EL (cell line): ENCODE measurements at places on chromosomes 7 and 10.

DNA sequence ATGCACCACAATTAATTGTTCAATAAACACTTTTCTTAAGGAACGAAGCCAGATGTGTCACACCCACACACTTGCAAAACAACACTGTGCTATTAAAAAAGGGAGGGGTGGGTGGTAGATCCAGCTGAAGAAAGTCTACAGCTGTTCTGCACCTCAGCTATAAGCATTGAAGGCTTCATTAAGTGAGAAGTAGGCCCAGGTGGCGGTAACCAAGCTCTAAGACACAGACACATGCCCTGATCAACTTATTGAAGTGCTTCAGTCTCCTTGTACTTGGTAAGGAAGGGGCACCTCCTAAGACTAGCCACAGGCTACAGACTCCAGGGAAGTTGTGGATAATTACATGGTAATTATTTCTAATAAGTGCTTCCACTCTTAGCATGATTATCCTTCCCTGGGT is 4.5 kb upstream of the CPVL start:
- no peak for DNase-seq

DNA sequence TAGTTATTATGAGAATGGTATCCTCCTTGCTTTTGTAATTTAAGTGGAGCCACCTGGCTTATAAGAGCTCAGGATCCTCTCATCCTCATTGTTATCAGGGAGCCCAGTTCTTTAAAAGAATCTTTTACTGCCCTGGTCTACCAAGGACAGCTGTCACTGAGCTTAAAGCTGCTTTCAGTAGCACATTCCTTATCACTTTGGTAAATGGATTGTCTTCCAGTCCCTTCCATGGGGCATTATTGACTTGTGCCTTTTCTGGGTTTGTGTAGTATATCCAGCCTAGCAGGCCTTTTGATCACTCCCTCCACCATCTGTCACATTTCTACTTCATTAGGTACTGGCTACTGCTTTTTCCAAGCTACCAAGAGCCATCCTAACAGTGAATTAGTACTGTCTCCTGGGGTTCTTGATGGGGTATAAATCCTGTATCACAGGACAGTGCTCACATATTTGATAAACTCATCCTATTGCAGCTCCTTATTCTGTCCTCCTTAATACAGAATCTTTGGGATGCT is 208.9 kb downstream of the TMEM26 start:
- DNase-seq, result no peak

- no peak for DNase-seq
Measured at GRCh38 chr7:132182992-132183391, 393.3 kb downstream of the PLXNA4 start.

GRCh38 chr7:150417239-150417638 is 33.2 kb upstream of the GIMAP8 start:
- no peak for DNase-seq

DNA sequence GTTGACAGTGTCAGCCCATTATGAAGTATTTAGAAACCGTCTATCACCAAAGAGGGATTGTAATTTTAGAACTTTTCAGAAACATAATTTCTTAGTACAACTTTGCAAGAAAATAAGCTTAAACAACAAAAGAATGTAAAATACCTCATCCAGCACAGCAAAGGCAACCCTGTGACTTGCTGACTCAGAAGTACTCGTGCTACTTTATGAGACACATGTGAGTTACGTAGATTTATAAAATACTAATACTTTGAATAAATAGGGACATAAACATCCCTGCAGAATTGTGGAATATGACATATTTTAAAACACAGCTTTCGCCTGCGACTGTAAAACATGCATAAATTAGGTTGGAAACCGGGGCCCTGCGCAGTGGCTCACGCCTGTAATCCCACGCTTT is 739.7 kb upstream of the ANKRD30A start:
- no peak for DNase-seq

DNA sequence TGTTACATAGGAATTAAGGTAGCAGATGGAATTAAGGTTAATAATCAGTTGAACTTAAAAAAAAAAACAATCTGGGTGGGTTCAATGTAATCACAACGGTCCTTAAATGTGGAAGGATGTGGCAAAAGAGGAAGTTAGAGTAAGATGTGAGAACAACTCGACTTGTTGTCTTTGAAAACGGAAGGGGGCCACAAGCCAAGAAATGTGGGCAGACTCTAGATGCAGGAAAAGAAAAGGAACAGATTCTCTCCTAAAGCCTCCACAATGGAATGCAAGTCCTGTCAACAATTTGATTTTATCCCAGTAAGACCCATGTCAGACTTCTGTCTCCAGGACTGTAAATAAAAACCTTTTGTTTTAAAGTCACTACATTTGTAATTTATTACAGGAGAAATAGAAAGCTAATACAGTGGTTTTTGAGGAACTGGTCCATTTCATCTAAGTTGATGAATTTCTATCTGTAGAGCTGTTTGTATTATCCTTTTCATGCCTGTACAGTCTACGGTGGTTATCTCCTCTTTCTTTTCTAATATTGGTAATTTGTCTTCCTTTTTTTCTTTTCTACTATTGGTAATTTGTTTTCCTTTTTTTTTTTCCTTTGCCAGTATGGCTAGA is 8.6 kb downstream of the MCMBP start:
- DNase-seq, result no peak

- DNase-seq, result no peak
Measured at GRCh38 chr7:7812112-7812511, 93.7 kb upstream of the RPA3 start.

- DNase-seq, result no peak
Measured at GRCh38 chr10:124212702-124213101, 119.3 kb upstream of the CHST15 start.

DNA sequence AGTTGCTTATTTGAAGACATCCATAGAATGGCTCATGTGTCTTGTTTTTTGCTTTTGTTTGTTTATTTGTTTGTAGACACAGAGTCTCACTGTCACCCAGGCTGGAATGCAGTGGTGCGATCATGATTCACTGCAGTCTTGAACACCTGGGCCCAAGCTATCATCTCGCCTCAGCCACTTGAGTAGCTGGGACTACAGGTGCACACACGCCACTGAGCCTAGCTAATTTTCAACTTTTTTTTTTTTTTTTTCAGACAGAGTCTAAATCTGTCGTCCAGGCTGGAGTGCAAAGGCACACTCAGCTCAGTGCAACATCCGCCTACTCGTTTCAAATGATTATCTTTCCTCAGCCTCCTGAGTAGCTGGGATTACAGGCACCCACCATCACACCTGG is 83.3 kb upstream of the KLF6 start:
- no peak for DNase-seq

DNA sequence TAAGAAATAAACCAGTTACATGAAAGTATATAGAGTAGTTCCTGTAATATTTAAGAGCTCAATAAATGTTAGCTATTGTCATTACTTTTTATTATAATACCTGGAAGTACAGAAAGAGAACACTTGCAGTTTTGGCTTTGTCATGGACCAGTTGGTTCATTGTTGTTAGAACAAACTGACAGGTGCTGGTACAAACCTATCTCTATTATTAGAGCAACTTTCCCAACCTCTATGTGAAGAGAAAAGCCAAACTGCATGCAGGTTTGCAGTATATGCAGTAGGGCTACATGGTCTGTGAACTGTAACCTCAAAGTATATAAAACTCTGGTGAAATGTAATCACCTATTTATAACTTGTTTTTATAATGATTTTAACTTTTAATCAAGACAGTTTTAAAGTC is 20.4 kb downstream of the DNAJC9 start:
- no peak for DNase-seq
